ENCODE measurements at places on chromosomes 11 and 22.

DNA sequence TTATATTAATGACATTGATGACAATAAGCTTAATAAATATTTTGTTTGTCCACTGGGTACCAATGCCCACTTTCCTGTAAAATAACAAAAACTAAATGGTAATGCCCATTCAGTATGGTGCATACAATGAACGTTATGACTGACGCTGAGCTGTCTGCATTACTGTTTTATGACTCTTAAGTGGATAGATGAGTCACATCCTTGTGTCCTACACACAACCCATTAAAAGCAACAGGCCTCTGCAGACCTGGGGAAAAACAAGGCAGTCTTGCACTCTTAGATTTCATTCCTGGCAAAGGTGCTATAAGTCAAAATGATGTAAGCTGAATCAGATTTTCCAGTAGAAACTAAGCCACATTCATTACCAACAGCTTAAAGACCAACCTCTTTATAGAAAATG, 176.3 kb upstream of the TMEM45B start:
- DNase-seq, result no peak

DNA sequence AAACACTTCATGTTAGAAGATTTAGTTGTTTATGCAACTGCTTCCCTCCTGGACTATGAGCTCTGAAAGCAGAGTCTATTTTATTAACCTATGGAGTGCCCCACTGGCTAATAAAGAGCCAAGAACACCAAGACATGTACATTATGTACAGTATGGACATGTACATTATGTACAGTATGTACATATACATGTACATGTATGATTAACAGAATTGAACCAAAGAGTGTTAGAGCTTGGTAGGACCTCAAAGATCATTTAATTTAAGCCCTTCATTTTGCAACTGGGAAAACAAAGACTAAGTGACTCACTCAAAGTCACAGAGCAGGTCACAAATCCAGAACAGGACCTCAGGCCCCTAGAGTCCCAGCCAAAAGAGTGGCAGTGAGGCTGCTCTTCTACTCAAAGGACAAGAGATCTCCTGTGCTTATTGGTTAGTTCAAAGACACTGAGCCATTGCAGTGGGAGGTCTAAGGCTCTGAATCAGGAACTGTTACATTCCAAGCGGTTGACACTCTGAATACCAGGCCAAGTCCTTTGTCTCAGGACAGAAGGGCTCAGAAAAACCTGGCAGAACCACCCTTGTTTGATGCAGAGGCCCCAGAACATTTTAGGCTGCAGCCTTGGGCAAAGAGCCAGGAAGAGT, 103.8 kb downstream of the FAM168A start:
- DNase-seq, result no peak

DNA sequence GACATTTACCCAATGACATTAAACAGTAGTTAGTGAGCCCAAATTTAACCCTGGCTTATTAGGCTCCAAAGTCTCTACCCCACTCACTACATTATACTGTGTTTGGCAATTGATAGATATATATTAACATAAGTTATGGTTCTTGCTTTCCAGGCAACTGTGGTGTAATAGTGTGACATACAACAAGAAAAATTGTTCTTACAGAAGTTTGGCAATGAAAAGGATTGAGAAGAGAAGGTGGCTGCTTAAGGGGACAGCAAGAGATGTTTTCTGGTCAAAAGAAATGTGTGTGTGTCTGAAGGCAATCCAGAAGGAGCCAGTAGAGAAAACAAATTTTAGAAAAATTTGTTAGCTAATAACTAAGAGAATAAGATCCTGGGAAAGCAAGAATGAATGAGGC, 132.4 kb downstream of the SWAP70 start:
- no peak for DNase-seq

- DNase-seq, result no peak
Measured at GRCh38 chr11:12410006-12410728, 32.8 kb downstream of the PARVA start.

DNA sequence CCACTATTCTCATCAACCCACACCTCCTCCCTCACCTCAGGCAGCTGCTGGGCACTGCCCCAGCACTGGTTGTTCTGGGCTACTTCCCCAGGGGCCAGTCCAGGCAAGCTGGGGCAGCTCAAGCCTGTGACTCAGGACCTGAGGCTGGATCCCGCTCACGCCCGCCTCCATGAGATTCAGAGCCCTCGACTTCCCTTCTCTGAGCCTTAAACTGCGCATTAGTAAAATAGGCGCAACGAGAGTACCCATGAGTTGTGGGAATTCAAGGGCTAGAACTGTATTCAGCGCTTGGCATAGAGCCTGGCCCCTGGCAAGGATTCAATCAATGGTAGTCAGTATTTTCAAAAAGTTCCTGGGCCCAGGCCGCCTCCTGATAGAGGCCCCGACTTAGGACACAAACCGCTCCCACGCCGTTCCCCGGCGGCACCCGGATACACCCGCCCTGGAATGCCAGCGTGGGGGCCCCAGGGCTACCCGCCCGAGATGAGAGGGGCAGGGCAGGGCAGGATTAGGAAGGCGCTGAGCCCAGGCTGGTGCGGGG, 723 bp upstream of the CD82 start:
- DNase-seq, result peak; percentile 68

DNA sequence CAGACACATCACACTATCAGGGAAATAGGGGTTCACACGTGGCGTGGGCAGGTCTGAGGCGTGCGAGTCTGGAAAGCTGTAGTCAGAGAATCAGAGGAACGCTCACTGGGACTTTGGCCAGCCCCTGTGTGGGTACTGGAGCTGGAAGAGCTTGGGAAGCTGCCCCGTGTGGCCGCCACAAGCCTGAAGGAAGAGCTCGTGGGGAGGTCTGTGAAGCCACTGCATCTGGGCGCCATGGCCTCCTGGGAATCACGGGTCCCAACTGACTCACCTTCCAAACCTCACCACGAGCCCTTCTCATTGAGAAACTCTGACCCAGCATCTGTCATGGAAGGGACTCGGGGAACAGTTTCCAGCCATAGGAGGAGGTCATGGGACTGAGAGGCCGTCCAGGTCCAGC, 5.9 kb upstream of the MRGPRF start:
- no peak for DNase-seq

DNA sequence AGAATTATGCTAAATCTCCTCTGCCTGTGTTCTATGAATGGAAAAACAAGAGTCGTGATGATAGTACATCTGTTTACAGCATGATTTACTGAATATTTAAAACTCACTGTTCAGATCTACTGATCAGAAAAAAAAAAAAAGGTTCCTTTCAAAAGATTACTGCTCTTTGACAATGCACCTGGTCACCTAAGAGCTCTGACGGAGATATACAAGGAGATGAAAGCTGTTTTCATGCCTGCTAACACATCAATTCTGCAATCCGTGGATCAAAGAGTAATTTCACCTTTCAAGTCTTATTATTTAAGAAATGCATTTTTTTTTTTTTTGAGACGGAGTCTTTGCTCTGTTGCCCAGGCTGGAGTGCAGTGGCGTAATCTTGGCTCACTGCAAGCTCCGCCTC, 30.7 kb downstream of the CLTCL1 start:
- no peak for DNase-seq

- no peak for DNase-seq
Measured at GRCh38 chr11:14081581-14082231, 119.2 kb downstream of the SPON1 start.

- DNase-seq, result no peak
Measured at GRCh38 chr11:44007481-44008087, 40.2 kb upstream of the ACCSL start.

- no peak for DNase-seq
Measured at GRCh38 chr11:76978239-76978638, 56.0 kb upstream of the B3GNT6 start.

- peak; percentile 23 for DNase-seq
Measured at GRCh38 chr22:28883917-28884746, 760 bp downstream of the ZNRF3 start.

GRCh38 chr11:111729831-111730311, 36.3 kb downstream of the PPP2R1B start:
- no peak for DNase-seq

GRCh38 chr22:22400099-22400498, 108.4 kb downstream of the ZNF280B start:
- no peak for DNase-seq

DNA sequence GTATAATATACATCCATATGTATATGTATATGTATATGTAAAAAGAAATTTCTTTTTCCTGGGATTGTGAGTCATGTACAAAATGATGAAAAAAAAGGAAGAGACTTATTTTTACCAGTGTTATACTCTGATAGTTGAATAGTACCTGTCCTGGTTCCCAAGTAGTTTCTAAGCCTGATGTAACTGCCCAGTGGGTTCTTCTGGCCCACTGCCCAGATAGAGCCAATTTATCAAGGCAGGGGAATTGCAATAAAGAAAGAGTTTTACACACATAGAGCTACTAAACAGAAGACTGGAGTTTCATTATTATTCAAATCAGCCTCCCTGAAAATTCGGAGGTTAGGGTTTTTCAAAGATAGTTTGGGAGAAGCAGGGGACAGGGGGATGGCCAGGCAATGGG, 29.1 kb upstream of the NARS2 start:
- DNase-seq, result no peak

GRCh38 chr11:127247261-127247851, 246.8 kb upstream of the KIRREL3 start:
- DNase-seq, result no peak

GRCh38 chr11:102546427-102546826, 15.9 kb upstream of the MMP7 start:
- peak; percentile 57 for DNase-seq

Measured in CD4-positive, alpha-beta T cell treated with Interleukin-15 for 1 hour (primary cell).